ENCODE measurements at places on chromosomes 7 and 10. TPM values are rescaled to one million over a fixed set of nuclear protein-coding genes. Genes with fewer than 3 reads are reported as not detected.

Gene SLC13A4
- total RNA-seq: not detected

Gene TRUB1
- 13.5 TPM for total RNA-seq

Gene EBLN1
- not detected for total RNA-seq

Gene NKX2-3
- not detected for total RNA-seq

Gene KCND2
- not detected for total RNA-seq

Gene LLCFC1
- total RNA-seq: not detected

Gene LSM8
- 41.4 TPM for total RNA-seq

Gene FGFBP3
- total RNA-seq: 2.3 TPM

Gene DPP6
- not detected for total RNA-seq

Gene AGR2
- total RNA-seq: 161 TPM

Gene HSPA12A
- 14.6 TPM for total RNA-seq

Gene PAX4
- not detected for total RNA-seq

Gene UPK3B
- 17.4 TPM for total RNA-seq
